ENCODE measurements at places on chromosomes 5 and 9. TPM values are rescaled to one million over a fixed set of nuclear protein-coding genes. Genes with fewer than 3 reads are reported as not detected.

Gene FAM120A
- 76.3 TPM for total RNA-seq

GRCh38 chr9:136316896-136317676 is 10.3 kb upstream of the GPSM1 start:
- DNase-seq: no peak

Gene LNPEP
- 159 TPM for total RNA-seq

DNA sequence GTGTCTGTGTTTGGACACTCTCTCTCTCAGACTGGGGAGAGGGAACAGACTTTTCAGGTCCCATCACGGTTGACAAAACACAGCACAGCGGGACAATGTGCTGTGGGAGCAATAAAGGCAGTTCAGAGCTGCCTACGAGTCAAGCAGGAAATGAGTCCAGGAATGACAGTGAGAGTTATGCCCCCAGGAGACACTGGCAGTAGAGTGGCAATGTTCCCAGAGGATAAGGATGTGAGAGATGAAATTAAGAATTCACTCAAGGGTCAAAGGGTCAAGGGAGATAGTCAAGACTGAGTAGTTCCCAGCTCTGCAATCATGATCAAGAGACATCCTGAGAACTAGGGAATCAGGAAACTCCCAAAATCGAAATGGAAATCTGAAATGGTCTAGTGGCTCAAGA is 156.1 kb downstream of the LURAP1L start:
- DNase-seq: no peak

DNA sequence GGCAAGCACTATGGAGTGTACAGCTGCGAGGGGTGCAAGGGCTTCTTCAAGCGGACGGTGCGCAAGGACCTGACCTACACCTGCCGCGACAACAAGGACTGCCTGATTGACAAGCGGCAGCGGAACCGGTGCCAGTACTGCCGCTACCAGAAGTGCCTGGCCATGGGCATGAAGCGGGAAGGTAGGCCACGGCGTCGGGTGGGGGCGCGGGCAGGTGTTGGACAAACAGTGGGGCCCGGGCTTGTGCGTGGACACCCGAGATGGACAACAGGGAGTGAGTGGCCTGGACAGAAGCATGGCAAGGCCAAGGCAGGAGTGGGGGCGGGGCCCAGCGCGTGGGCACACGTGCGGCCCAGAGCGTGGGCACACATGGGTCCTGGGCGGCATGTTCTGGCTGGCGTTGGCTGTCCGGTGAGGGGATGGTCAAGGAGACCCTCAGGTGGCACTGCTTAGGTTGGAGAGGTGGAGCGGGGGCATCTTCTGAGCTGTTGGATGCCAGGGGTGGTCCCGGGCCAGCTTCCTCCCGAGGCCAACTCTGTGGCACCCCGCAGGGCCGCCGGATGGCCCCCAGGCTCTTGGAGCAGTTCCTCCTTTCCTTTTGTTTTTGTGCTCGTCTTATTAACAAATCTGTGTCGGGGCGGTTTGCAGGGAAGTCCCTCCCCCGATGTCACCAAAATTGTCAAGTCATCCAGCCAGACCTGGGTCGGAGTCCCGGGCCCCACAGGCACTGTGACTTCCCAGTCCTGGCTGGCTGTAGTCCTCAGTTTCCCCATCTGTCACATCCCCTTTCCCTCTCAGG is 82.9 kb downstream of the RXRA start:
- DNase-seq: no peak

GRCh38 chr9:115369322-115369957 is 251.5 kb upstream of the TNC start:
- DNase-seq: peak; percentile 69

DNA sequence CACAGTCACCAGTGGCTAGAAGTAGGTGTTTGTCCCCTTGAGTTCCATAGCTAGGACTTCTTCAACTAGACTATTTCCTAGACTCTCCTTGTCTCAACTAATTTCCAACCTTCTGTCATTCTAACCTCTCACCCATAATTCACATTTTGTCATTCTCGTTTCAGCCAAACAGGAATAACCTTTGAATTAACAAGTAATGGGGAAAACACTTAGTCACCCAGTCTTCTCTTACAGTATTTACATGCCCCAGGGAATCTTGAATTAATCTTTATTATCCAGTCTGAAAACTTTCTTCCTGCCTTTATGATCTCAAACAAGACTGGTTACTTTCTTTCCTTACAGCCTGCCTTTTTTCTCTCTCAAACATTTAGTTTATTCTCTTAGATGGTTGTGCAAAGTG is 63.3 kb upstream of the RUSC2 start:
- DNase-seq: no peak

DNA sequence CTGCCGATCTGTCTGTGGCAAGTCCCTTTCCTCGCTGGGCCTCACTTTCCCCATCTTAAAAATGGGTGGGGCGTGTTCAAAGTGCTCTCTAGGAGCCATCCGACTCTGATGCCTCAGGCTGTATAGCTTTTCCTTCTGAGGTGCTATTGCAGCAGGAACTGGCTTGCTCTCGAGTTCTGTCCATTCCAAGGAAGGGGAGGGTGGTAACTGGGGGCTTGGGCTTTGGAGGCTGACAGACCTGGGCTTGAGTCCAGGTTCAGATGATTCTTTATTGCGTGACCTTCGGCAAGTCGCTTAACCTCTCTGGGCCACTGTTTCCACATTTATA is 139.5 kb downstream of the RGS3 start:
- DNase-seq: no peak

DNA sequence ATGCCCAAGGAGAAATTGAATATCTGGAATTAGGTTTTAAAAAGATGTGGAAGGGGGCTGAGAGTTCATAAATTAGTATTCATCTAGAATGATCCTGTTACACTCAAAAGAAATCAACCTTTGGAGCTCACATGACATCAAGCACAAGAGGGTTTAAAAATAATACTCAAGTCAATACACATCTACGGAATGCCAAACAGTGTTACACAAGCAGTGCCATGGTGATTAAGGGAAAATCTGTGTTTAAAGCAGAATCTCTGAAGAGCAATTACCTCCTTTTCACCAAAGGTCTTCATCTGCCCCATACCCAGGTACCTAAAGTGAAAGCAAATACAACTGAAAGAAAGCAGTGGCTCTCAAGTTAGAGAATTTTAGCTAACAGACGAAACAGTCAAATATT is 261.6 kb downstream of the NFIB start:
- DNase-seq: no peak

DNA sequence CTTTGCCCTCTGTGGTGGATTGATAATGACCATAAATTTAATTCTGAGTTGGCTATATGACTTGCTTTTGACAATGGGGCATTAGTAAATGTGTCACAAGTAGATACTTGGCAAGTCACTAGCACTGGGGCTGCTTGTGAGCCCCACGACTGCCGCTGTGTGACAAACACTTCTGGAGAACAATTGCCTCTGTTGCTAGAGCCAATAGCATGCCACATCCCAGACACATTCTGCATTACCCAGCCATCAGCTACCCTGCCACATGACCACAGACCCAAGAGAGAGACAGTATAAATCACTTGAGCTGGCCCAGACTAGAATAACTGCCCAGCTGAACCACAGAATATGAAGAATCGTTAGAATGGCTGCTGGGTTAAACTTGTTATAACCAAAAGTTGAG is 753.2 kb upstream of the DMAC1 start:
- no peak for DNase-seq

GRCh38 chr5:113068559-113068958 is 92.0 kb downstream of the DCP2 start:
- DNase-seq: no peak

GRCh38 chr5:94811331-94811730 is 192.9 kb downstream of the SLF1 start:
- DNase-seq: no peak

DNA sequence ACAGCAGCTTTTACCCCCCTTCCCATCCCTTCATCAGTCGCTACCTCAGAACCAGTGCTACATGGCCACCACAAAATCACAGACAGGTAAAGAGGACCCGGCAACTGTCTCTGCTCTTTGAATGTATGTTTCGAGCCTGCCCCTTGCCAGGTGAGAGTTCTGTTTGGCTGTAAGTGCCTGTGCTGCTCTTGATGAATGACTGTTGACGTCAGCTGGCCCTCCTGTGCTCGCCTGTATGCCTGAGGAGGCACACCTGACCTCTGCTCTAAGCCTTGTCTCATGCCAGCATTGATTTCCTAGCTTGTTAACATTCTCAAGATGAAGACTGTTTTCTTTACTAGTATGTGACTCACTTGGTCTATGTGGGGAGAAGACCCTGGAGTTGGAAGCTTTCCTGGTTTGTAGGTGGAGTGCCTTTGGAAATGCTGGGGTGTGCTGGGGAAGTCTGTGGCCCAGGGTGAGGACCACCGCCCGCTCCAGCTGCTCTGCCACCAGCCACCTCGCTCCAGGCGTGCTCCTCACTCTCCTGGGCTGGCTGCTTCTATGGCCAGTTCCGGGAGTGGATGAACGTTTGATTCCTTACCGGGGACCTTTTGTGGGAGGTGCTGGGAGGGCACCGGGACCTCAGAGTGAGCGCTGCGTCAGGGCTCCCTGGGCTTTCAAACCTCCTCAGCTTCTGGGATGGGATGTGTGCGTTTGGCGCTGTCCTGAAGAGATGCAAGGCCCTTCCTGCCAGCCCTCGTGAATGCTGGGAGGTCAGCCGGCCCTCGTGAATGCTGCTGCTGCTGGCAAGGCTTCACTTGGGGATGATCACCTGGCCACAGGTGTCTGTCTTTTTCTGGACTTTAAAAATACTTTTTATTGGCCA is 109.9 kb downstream of the EHMT1 start:
- DNase-seq: no peak

DNA sequence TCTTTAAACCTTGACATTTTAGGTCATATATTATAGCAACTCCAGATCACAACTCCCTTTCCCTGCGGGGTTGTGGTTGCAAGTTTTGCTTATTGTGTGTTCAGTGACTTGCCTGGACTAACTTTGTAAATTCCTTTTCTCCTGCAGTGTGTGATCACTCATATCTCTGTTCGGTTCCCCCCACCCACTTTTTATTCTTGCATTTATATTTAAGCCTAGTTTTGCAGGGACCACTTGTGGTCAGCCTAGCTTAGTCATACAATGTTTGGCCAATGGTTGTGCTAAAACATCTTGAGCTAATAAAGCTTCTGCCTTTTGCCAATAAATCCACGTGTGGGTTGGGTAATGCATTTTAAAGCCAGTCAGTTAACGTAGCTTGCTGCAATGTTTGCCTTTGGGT is 146.5 kb upstream of the IRX4 start:
- DNase-seq: peak; percentile 8

DNA sequence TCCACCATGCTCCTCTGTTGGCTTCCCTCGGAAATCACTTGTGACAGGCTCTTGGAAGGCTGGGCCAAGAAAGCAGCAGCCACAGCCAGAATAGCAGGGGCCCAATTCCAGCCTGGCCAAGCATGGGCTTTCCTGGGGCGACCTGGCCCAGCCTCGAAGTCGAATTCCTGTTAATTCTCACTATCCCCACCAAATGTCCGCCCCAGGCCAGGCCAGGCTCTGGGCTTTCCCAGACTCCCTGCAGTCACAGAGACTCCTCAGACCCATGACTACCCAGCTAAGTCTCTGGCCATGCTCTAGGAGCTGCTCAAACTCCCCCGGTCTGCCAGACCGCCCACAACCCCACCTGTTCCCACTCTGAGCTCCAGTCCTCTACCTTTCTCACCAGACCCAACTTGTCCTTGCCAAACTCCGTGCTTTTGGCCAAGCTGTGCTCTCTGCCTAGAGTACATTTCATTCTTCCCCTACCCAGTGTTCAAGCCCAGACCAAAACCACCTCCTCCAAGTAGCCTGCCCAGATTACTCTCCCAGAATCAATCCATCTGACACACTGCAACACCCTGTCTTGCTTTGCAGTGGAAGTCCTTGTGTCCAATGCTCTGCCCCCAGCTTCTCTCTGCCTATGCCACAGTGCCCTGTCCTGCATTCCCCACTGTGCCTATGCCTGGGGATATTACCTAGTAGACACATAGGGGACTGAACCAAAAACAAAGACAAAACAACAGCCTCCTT is 26.2 kb downstream of the SHB start:
- DNase-seq: no peak

Gene GCNT4
- total RNA-seq: 15.2 TPM

DNA sequence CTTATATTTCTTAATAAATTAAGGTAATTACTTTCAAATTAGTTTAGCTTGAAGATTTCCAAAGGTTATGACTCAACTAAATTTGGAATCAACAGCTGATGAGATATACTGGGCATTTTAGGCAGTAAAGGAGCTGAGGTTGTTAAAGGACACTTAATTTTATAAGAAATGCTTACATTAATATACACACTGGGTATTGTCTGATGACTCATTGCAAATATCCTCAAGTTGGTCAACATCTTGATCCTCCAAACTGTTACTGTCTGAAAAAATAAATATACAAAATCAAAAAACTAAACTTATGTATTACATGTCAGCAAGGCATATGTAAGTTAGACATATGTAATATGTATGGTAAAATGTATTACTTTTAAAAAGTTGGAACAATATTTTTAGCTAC is 3.4 kb downstream of the GFM2 start:
- no peak for DNase-seq

GRCh38 chr9:12955510-12956163 is 180.8 kb downstream of the LURAP1L start:
- DNase-seq: no peak

DNA sequence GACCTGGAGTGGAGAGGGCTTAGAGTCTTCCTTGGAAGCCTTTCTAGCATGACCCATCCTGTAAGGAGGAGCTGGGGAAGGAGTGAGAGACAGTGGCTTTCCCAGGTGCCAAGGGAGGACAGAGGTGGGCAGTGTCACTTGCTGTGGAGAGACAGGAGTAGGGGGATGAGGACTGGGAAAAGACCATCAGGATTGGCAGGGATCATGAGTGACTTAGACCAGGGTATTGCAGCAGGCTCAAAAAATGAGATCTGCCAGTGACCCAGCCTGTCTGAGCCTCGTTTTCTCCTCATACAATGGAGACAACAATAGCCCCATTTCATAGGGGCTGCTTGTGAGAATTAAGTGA is 2.4 kb downstream of the TMOD1 start:
- no peak for DNase-seq

DNA sequence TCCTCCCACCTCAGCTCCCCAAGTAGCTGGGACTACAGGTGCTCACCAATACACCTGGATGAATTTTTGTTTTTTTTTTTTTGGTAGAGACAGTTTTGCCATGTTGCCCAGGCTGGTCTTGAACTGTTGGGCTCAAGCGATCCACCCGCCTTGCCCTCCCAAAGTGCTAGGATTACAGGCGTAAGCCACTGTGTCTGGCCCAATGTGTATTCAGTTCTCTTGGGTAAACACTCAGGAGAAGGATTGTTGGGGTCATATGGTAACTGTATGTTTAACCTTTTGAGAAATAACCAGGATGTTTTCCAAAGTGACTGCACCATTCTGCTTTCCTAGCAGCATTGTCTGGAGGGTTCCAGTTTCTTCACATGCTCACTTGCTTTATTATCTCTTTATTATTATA is 67.4 kb downstream of the TNPO1 start:
- no peak for DNase-seq

Gene AIF1L
- 35.4 TPM for total RNA-seq

Gene ANKRD18B
- total RNA-seq: 5.3 TPM

DNA sequence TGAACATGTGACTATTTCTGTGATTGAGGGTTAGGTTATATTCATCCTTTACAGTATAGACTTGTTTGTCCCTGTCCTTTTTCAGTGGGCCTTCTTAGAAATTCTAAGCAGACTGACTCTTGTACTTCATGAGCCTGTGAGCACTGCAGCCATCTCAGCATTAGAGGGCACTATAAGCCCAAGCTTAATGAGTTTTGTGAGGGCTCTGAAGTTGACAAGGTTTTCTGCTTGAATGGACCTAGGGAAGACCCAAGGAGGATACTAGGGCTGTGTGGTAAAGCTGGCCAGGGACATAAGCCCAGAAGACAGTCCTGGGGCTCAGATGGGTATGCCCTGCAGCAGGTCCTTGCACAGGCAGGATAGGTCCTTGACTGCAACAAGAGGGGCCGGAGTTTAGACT is 126.5 kb downstream of the MRPS30 start:
- DNase-seq: no peak

Gene CCDC192
- not detected for total RNA-seq
